Pulmonary artery endothelial cell (primary cell): ENCODE measurements at places on chromosomes 11 and 22.

- DNase-seq: no peak
Observed at GRCh38 chr11:70112017-70112434, 33.9 kb downstream of the ANO1 start.

DNA sequence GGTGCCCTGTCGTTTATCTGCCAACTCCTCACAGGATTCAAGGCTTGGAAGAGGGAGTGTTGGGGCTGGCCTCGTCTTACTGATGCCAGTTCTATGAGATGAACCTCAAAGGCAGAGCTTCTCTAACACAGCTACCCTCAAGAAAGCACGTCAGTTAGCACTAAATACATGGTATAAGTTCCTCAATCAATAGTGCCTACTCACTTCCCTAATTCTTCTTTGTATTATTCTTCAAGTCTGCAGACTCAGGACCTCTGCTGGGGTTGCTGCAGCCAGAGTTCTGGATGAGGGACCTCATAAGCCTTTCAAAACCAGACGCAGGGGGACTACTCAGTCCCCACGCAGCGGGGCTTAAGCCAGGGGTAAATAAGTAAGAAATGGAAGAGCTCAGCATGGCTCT, 118.3 kb downstream of the VPREB1 start:
- DNase-seq: no peak

GRCh38 chr22:32327066-32327465, 30.6 kb upstream of the RFPL3 start:
- peak; percentile 35 for DNase-seq

GRCh38 chr22:28948424-28948823, 65.1 kb downstream of the ZNRF3 start:
- DNase-seq: no peak

- DNase-seq: peak; percentile 26
Observed at GRCh38 chr11:73185680-73186293, 32.3 kb upstream of the P2RY2 start.

GRCh38 chr22:37986371-37986770, 2.0 kb upstream of the SOX10 start:
- no peak for DNase-seq

- no peak for DNase-seq
Observed at GRCh38 chr11:99098258-99098657, 77.5 kb downstream of the CNTN5 start.

DNA sequence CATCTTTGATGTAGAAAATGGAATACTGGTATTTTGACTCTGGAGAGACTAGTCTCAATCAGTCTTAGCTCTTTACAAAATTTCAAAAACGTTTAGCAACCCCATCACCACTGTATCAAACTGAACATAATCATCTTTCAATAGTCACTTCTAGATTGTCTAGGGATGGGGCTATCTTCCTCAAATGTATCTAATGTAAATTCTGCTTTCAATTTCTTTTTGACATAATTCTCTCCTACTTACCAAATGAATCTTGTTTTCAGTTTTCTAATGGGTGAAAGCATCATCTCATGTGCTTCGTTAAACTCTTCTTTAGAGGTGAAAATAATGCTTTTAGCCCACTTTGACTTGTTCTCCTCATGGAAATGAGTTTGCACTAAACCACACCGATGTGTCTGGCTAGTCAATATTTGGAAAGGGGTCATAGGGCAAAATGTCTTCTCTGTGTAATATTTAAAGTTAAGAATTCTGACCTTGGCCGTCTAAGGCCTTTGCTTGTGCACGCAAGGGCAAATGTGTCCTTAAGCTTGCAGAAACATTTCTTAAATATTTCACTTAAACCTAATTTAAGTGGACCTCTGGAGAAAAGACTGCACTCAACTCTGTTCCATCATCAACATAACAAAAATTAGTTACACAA, 5.2 kb downstream of the SIK3 start:
- DNase-seq: no peak

- DNase-seq: no peak
Observed at GRCh38 chr11:69156673-69157155, 979 bp downstream of the SMIM38 start.

GRCh38 chr11:27860811-27861210, 160.6 kb upstream of the BDNF start:
- DNase-seq: no peak

DNA sequence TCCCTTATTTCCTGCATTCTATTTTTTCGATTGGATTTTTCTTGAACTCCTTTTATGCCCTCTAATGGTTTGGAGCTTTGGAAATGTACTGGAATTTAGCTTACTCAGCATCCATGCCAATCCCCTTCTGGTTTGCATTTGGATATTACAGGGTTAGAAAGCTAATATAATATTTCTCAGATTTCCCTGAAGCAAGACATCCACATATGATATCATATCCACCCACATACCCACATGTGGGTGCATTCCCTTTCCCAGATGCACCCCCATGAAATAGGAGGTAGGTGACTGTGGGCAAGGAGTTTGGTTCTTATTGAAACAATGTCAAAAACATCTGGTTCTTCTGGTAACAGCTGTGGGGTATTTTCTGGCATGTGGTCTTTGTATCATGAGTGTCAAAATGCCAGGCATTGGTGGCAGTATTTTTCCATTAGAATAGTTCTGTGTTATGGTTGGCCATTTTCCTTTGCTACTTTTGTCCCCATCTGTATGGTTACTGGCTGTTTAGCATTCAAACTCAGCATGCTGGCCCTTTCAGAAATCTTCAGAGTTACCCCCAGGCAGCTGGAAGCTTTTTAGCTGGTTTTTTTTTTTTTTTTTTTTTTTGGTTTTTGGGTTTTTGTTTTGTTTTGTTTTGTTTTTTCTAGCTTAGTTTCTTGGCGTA, 32.7 kb upstream of the DDX10 start:
- no peak for DNase-seq

DNA sequence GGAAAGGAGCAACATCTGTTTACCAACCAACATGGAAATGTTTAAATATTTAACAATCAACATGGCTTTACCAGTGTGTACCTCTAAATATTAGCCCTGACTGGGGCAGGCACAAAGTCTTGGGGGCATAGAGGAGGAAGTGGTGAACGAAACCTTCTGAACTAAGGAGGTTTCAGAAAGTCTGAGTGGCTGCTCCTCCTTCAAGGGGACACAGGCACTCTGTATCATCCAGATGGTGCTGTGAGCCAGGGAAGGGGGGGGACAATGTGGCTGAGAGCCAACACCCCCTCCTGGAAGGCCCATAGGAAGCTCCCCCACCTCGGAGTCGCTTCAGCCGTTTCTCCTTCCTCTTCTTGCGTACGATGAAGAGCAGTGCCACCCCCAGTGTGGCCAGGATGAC, 107.7 kb downstream of the CEP164 start:
- DNase-seq: no peak

DNA sequence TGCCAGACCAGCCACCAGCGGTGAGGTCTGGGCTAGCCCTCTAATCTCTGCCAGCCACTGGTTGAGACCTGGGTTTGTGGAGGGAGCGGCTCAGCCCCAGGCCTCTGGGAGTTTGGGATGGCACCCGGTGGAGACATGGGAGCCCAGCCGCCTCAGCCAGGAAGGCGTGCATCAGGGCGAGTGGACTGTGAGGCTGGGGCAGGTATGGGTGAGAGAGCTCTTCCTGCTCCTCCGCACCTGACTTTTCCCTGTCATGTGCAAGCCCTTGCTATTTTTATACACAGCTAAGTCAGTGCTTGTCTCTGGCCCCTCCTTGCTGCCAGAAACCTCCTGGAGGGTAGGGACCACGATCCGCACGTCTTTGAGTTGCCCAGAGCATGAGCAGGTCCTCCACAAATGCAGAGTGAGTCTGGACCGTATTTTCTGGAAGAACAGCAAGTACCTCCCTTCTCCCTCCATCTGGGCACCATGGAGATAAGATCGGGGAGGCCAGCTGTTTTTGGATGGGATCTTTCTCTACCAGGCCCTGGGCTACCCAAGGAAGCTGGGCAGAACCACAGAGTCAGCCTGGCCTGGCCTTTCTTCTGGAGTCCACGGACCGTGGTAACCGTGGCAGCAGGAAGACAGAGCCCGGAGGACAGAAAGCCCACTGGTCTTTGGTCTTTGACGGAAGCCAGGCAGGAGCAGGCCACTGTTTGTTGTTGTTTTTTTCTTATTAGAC, 53.3 kb downstream of the IGLL1 start:
- DNase-seq: no peak

DNA sequence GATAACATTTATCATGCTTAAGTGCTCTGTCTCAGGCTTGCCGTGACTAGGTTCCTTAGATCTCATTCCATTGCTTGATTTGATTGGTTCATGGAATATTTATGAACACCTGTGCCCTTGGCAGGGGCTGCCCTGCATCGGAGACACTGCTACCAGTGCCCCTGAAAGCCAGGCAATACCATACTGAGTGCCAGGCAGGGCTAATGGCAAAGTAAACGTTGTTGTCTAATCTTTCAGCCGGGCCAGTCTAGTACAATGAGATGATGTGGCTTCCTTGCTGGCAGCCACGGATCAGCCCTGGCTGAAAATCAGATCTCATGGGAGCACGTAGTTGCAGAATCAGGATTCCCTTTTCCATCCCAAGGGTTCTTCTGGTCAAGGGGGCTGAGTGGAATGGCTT, 5.0 kb upstream of the PGA3 start:
- no peak for DNase-seq

DNA sequence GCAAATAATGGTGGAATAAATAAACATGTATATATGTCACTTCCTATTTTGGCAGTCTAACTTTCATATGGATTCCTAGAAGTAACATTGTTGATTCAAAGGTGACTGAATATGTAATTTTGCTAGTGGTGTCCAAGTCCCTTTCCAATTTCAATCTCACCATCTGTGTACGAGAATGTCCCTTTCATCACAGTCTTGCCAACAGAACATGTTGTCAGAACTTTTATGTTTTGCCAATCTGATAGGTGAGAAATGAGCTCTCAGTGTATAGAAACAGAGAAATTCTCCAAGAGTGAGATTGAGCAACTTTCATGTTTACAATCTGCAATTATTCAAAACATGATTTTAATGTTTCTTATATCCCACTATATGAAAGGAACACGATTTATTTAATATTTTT, 167.5 kb downstream of the CNTN5 start:
- DNase-seq: no peak

DNA sequence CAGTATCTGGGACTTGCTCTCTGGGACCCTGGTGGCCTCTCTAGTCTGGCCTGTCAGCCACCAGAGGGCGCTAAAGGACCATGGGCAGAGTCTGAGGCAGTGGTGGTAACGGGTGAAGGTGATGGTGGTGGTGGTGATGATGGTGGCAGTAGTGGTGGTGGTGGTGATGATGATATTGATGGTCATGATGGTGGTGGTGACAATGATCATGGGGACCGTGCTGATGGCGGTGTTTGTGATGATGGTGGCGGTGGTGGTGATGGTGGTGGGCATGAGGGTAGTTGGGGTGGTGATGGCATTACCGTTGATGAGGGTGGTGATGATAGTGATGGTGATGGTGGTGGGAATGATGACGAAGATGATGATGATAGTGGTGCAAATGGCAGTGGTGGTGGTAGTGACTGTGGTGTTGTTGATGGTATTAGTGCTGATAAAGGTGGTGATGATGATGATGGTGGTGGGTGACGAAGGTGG, 16.0 kb downstream of the TRPM5 start:
- DNase-seq: peak; percentile 17

DNA sequence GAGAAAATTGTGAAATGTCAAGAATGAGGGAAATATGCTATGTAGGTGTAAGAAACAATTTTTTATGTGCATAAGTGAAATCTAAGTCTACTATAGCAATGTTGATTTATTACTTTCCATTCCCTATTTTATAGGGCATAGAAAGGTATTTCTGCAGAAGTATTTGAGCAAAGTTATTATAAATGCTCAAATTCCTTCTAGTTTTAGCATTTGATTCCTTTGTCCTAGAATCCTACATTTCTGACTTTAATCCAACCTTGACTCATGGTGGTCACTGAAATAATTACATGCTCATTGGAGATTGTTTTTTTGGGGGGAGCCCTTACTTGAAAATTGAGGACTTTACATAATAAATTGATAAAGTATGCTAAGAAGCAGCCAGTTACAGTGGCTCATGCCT, 716.6 kb upstream of the LUZP2 start:
- DNase-seq: no peak

GRCh38 chr22:48035897-48036296, 1273.4 kb downstream of the TBC1D22A start:
- DNase-seq: no peak

DNA sequence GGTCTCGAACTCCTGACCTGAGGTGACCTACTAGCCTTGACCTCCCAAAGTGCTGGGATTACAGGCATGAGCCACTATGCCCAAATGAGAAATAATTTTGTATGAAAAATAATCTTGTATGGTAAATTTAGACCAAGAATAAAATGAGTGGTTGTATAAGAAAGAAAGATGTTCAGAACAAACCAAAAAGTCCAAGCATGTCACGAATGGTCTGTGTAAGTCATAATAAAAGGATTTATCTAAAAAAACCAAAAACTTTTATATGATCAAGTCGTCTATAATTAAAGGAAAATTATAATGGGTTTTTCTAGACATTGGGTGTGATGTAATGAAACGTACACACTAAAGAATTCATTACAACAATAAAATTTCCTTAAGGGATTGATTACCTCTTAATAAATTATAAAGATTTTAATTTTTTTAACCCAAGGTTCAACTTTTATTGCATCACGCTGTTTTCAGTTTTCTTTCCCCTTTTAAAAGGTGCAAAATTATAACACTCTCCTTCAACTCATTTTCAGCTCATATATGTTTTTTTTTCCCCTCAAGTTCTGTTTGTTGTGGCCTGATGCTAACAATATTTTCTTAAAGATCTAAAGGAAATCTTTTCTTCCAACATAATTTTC, 8.9 kb upstream of the AQP11 start:
- DNase-seq: no peak

DNA sequence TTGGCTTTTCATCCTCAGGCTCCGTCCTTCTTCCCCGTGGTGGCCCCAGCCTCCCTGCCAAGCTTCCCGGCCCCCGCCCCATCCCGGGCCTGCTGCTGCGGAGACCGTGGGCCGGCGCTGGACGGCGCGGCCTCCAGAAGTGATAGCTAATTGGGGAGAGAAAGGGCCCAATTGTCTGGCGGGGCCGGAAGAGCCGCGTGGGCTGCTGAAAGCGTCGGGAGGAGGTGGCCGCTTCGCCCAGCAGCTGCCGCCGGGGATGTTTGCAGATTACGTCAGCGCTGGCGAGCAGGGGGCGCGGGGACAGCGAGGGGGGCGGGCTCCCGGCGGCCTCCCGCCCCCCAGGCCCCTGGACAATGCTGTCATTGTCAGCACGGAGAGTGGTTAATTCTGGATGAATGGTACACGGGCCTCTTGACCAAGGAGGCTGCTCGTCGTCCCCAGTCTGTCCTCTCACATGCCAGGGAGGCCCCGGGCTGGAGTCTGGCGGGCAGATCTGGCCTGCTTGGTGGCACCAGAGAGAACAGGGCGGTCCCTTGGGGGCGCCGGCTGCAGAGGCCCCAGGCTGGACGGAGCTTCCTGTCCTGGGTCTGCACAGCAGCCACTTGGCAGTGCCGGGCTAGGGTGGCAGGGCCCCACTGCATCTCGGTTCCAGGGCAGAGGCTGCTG, 1.6 kb downstream of the SMIM38 start:
- no peak for DNase-seq

GRCh38 chr11:57658023-57658361, 430 bp downstream of the CLP1 start:
- DNase-seq: no peak
